ENCODE measurements at places on chromosomes 11 and 22.
A peak's percentile ranks its signal among the peaks of the same experiment; 100 is the strongest.

- peak; percentile 76 for DNase-seq
These were observed 51.3 kb upstream of the LARGE1 start for GRCh38 chr22:33971561-33971961.

GRCh38 chr11:80860632-80861031 lies 1419.8 kb upstream of the TENM4 start:
- peak; percentile 10 for DNase-seq

DNA sequence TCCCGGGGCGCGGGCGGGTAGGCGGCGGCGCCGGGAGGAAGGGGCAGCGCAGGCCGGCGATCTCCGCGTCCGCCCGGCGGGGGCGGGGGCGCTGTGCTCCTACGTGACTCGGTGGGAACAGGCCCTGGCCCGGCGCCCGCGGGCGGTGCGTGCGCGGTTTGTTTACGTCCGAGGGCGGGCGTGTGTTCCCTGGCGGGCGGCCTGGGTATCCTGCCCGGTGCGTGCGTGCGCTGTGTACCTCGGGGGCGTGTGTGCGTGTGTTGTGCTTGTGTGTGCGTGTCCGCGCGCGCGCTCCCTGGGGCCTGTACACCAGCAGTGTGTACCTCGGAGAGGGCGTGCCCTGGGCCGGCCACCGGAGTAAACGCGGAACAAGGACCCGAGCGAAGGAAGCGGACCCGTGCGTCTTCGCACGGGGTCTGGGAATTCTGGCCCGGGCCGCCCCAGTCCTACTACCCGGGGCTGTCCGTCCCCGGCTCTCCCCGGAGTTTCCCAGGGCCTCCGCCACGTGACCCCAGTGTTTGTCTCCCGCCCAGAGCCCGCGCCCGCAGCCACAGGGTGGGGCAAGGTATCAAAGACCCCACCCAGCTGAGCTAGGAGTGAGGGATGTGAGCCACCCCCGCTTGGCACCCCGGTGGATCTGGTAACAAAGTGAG lies 769 bp downstream of the MAFF start:
- peak; percentile 79 for DNase-seq

DNA sequence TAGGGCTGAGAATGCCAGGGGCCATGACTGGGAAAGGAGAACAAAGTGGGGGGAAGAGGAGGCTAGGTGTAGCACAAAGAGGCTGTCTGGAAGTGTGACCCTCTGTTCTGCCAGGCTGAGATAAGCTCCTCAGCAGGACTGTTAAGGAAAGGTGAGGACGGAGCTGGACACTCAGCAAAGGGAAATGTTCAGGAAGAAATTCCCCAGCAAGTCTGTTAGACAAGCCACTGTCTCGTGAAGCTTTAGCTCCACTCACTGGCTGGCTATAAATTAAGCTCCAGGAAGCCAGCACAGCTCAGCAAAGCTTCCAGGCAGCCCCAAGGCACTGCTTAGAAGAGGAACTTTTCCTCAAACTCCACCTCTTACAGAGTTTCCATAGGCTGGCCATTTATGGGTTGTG lies 181.2 kb upstream of the API5 start:
- no peak for DNase-seq

- no peak for DNase-seq
These were observed 121.5 kb downstream of the KCNQ1OT1 start for GRCh38 chr11:2577991-2578928.

DNA sequence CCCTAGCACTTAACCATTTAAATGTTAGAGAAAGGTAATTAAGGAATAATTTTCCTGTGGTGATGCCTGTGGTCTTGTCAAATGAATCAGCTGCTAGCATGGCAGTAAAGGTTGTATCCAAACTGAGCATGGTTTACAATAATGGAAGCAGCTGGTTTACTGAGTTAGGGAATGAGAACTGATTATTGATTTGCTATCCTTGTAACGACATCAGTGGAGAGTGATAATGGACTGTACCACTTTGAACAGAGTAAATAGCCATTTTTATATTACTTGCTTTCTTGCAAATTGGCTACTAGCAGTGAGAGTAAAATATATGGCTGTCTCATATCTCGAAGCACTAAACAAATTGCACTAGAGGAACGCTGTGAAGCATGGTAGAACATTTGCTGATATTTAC lies 589.0 kb upstream of the ANO5 start:
- DNase-seq: no peak

DNA sequence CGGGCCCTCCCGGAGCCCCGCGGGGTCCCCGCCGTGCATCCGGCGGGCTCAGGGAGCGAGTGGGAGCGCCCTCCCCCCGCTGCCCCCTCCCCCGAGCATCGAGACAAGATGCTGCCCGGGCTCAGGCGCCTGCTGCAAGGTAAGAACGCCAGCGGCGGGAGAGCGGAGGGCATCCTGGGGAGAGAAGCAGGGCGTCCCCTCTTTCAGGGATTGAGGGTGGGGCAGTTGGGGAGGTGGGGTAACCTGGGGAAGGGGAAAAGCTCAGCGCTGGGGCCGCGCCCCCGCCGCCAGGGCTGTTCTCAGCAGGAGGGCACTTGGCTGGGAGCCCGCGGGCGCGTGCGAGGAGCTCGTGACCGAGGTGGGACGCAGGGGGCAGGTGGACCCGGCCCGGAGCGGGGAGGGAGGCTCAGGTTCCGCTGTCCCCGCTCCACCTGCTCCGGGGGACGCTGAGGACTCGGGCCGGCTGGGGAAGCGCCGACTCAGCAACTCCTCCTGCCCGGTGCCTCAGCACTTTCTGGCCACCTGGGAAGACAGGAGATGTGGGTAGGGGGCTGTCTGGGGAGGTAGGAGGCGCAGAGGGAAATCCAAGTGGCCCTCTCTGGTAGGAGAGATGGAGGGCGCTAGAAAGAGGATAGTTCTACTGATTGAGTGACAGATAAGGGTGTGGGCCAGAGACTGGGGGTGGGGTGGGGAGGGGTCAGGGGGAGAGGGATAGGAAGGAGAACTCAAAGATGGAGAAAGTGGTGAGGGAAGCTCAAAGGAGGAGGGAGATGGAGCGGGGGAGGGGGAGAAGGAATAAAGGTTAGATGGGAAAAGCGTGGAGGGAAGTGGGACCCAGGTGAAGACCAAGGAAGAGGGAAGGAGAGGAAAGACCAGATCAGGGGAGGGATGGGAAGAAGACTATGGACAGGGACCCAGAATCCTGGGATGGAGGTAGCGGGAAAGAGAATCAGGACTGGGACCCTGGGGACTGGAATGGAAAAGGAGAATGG lies 726 bp downstream of the RTN4RL2 start:
- no peak for DNase-seq

DNA sequence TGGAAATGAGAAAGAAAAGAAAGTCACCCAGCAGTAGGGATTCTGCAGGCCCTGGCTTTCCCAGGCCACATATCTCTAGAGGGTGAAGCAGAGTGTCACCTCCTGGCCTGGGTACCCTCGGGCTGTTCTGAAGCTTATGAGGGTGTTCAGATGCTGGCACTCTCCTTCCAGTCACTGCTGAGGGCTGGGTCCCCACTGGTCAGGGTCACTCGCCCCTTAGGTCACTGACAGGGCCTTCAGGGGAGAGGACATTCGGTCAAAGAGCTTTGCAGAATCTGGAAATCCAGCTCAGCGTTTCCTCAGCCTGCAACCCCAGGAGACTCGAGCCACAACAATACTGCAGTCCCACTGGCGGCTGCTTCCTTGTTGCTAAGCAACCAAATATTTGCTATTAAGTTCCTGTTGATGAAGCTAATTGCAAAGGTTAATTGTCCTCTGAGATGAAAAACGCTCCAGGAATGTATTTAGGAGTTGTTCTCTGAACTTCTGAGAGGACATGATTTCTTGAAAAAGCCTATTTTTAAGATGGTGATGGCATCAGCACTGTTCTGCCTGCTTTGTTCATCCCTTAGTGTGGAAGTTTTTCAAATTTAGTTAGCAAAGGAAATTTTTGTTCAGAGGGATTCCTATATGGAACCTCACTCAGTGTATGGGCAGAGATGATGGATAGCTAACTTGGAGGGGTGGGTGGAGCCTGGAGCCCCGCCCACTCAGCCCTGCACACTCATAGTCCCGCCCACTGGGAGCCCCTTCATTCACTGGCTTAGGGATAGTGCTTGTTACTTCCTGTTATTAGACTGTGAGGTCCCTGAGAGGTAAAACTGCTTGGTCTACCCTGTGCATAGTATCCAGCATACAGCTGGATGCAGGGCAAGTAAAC lies 109.2 kb downstream of the CSNK2A3 start:
- peak; percentile 58 for DNase-seq

DNA sequence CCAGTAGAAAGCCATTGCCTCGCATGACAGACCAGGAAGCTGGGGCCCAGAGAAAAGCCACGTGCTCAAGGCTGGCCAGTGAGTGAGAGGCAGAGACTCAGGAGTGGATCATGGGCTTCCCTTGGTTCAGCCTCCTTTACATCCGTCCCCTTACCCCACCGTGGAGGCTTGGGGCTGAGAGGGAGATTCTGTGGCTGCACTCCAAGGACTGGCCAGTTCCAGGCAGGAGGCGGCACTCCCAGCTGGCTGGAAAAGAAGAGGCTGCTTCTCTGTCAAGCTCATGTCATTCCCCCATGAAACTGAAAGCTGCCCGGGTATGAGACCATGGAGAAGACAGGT lies 6.6 kb upstream of the ASCL2 start:
- DNase-seq: no peak

DNA sequence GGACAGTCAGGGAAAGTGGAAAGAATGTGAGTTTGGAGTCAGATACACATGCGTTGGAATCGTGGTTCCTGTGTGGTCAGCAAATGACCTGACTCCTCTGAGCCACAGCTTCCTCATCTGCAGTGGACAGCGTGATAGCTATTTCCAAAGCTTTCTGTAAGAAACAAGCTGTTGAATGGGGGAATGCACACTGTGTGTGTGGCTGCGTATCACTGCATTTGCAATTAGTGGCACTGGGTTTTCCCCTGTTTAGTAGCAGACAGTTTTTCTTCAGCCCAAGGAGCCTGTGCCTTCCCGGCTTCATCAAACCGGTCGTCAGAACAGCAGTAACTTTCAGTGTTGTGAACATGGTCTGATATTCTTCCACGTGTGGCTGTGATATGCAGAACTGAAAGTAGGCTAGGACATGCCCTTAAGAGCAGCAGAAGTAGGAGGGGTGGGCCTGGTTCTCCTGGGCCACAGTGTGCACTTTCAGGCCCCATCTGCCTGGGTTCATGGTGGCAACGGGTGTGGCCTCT lies 121.5 kb downstream of the RRAS2 start:
- DNase-seq: no peak

DNA sequence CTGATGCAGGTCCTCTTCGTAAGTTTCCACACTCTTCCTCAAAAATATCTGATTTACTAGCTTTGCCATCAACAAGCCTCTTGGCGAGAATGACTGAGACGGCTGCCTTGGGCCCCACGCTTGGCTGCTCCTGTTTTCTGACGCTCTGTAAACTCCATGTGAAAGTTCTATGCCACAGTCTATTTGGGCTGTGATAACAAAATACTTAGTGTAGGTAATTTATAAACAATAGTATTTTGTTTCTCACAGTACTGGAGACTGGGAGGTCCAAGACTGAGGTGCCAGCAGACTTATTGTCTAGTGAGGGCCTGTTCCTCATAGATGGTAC lies 123.2 kb upstream of the SORL1-AS1 start:
- no peak for DNase-seq

GRCh38 chr11:7046474-7047175 lies 26.3 kb downstream of the NLRP14 start:
- peak; percentile 42 for DNase-seq

DNA sequence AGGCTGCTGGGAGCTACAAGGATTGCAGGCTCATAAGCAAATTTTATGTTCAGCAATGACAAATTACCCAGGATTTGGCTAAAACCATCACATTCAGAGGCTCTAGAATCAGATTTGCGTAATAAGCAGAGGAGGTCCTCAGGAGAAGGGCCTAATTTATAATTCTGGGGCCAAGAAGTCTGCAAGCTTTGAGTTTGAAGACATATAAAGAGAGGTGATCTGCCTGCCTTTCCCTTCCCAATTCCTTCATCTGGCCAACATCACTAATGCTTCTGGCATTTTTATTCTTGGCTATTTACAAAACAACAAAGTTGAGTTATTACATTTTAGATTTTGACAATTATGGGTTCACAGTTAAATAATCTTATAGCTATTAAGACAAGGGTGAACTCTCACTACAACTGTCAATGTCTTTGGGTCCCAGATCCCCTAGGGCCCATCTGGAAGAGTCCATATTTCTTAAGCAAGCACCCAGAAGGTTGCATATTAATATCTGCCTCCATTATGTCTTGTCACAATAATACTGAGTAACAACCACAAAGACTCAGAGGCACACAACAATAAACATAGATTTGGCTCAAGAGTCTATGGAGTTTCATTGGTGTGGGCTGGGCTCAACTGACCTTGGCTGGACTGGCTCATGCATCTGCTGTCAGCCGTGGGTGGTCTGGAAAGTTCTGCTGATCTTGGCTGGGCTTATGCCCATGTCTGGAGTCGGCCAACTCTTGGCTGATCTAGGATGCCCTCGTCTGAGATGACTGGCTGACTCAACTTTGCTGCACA lies 67.2 kb upstream of the CD82 start:
- no peak for DNase-seq

- DNase-seq: no peak
These were observed 31.8 kb downstream of the PPFIBP2 start for GRCh38 chr11:7545611-7546010.

- DNase-seq: no peak
These were observed 78.3 kb upstream of the SHISAL1 start for GRCh38 chr22:44391015-44391414.

DNA sequence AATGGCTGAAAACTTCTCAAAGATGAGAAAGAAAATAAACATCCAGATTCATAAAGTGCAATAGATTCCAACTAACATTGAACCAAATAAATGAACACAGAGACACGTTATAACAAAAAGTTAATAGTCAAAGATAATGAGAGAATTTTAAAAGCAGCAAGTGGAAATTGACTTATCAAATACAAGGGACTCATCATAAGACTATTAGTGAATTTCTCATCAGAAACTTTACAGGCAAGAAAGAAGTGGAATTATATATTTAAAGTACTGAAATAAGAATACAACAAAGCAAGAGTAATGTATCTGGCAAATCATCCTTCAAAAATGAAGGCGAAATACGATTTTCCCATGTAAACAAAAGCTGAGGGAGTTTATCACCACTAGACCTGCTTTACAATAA lies 852.7 kb downstream of the LRRC4C start:
- no peak for DNase-seq

DNA sequence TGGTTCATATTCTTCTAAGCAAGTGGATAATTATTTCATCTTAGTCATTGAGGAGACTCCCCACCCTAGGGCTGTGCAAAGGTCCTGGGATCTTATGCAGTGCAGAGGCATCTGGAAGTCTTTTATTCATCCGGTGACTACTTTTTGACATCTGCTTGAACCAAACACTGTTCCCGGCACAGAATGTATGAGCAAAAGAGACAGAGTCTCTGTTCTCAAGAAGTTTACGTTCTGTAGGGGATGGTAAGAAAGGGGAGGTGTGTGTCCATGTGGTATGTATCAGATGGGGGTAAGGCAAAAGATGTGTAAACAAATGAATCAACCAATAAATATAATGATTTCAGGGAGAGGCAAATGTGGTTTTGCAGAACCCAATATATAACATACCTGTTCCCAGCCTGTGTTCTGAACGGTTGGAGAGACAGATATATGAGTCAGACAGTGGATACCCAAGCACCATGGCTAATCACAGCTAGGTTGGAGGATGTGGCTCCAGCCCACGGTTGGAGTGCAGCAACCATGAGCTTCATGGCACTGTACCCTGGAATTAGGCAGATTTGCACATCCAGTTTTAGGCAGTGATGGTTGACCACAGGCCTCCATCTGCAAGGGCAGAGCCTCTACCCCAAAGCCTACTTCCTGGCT lies 75.1 kb upstream of the CADM1 start:
- peak; percentile 35 for DNase-seq

- DNase-seq: no peak
These were observed 48.6 kb downstream of the TRIM29 start for GRCh38 chr11:120089036-120090001.

GRCh38 chr11:129894278-129895125 lies 876 bp downstream of the NFRKB start:
- peak; percentile 10 for DNase-seq

- no peak for DNase-seq
These were observed 103.6 kb downstream of the MTNR1B start for GRCh38 chr11:93073026-93073425.

Measured in kidney tubule cell (primary cell).